CD4-positive, alpha-beta T cell treated with Interleukin-6 at 100 ng/mL for 8 hours (primary cell): ENCODE measurements at places on chromosomes 6 and 20.

DNA sequence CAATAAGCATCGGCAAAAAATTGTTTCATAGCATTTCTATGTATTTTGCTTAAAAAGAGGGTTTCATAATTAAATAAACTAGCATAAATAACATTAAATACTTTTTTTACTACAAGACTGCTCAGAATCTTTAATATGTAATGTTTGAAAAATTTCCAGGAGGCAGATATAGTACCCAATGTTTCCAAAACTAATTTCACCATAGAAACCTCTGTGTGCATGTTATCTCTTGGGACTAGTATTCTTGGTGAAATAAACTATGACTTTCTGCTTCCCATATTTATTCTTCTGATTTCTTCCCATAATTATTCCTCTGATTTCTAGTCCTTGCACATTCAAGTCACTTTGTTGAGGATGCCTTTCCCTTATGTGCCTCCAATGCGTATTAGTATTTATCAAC lies 94.5 kb downstream of the PTPRK start:
- DNase-seq = no peak

DNA sequence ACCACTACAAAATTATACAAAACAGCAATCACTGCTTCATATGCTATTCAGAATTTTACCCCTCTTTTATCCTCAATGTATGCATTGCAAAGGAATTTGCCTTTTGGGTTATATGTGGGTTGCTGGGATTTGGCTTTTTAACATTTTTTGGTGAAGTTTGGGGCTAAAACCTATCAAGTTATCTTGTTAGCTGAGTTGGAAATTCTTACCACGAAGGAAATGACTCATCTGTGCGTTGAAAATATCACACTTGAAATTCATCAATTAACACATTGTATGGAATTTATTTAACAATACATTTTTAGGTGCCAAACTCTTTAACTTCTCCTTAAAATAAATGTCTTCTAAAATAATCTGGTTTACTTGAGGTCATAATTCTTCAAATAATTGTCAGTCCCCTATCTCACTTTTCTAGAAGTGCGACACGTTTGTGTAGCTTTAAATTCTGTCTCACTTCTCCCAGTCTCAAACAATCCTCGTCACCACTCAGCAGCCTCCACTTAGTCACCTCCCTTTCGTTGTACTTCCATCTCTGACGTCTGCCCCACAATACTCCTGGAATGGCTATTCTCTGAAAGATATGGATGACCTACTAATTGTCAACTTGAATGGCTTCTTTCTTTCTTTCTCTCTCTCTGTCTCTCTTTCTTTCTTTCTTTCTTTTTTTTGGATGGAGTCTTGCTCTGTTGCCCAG lies 88.5 kb downstream of the PHACTR1 start:
- no peak for DNase-seq

DNA sequence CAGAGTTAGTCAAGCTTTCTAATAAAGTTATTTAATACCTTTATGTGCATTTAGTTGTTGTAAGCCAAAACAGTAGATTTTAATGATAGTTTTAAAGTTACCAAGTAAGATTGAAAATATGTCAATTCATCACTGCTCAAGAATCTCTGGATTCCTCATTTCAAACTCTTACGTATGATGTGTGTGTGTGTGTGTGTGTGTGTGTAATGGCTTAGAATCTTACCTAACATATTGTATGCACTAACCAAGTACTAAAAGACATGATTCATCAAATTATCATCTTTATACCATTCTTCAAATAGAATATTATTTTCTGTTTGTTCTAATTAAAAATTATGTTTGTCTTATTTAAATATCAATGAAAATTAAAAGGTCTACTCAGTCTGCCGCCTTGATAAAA lies 41.5 kb upstream of the ZNF337 start:
- no peak for DNase-seq

GRCh38 chr6:89122625-89123024 lies 4.8 kb upstream of the SRSF12 start:
- DNase-seq = peak; percentile 11

- no peak for DNase-seq
These were observed 130.1 kb upstream of the DOK5 start for GRCh38 chr20:54345301-54345724.

DNA sequence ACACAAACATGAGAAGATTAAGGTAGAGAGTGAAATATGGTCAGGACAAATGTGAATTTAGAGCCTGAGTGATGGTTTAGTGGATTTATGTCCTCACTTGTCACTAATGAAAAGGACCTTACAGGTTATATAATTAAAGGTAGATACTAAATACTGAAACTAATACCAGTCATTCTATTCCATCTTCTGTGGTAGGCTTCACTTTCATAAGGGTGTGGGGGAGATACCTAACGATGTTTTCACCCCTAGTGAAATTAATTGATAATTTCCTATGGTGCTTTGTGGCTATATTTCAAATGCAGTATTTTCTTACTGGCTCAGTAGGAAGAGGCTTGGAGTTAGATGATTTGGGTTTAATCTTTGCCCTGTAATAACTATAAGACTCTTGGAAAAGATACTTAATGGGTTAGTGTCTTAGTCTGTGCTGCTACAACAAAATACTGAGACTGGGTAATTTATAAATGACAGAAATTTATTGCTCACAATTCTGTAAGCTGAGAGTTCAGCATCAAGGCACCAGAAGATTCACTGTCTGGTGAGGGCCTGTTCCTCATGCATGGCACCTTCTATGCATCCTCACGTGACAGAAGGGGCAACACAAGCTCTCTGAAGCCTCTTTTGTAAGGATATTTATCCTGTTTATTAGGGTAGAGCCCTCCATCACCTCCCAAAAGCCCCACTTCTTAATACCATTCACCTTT lies 21.3 kb downstream of the RNF217 start:
- no peak for DNase-seq

GRCh38 chr20:38969708-38970107 lies 7.6 kb downstream of the DHX35 start:
- DNase-seq = no peak

- no peak for DNase-seq
These were observed 22.2 kb upstream of the MYL9 start for GRCh38 chr20:36519012-36519719.

- no peak for DNase-seq
These were observed 32.4 kb upstream of the PBOV1 start for GRCh38 chr6:138250513-138251247.

- DNase-seq = no peak
These were observed 201.4 kb downstream of the IBTK start for GRCh38 chr6:82045965-82046756.

DNA sequence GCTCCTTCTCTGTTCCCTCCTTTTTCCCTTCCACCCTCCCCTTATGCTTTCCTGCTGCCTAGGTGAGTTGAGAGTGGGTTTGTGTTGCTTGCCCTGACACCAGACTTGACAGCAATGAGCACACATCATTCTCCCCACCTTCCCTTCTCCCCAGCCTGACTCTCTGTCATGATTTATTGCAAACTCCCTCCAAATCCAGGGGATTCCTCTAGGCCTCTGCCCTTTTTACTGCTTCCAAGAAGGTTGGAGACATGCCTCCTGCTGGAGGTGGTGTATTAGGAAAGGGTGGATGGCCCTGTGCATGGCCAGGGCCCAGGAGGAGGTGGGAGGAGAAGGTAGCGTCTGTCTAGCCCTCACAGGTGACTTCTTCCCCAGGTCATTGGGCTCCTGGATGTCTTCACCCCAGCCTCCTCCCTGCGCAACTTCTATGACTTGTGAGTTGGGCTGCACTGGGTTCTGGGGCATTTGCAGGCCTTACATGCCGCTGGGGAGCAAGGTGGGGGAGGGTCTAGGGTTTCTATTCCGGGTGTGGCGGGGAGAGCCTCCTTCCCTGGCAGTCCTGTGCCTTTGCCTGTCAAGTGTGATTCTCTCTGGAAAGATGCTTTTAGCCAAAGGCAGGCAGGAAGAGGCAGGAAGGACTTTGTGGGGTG lies 2.1 kb downstream of the MAPK13 start:
- no peak for DNase-seq

GRCh38 chr6:90835596-90836212 lies 248.8 kb upstream of the MAP3K7 start:
- no peak for DNase-seq

DNA sequence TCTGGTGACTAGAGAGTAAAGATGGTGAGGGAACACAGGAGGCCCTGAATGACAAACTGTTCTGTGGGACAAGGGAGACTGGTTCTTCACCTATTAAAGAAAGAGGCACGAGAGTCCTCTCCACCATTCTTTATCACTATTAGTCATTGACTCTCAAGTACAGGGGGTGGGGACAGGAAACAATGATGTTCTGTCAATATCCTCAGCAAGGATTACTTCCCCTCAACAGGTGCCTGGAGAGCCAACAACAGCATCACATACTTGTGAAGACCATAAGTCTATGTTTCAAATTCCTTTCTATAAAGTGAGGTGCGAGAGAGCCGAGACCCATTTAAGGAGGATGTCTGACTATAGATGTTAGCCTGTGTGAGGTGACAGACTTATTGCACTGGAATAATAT lies 72.4 kb upstream of the TBC1D7 start:
- DNase-seq = no peak

- DNase-seq = no peak
These were observed 159.4 kb upstream of the GGTLC1 start for GRCh38 chr20:24147961-24148360.

- no peak for DNase-seq
These were observed 7.2 kb downstream of the FOXC1 start for GRCh38 chr6:1616701-1617463.

- DNase-seq = no peak
These were observed 20.5 kb downstream of the BPIFB4 start for GRCh38 chr20:33099843-33100538.

- DNase-seq = no peak
These were observed 302.7 kb upstream of the TFAP2D start for GRCh38 chr6:50410579-50410978.

- no peak for DNase-seq
These were observed 25.4 kb upstream of the SYNJ2 start for GRCh38 chr6:157956171-157956730.

GRCh38 chr6:17601386-17601703 lies 1.2 kb downstream of the FAM8A1 start:
- DNase-seq = no peak

- DNase-seq = no peak
These were observed 66.3 kb upstream of the DST start for GRCh38 chr6:56708810-56709597.

DNA sequence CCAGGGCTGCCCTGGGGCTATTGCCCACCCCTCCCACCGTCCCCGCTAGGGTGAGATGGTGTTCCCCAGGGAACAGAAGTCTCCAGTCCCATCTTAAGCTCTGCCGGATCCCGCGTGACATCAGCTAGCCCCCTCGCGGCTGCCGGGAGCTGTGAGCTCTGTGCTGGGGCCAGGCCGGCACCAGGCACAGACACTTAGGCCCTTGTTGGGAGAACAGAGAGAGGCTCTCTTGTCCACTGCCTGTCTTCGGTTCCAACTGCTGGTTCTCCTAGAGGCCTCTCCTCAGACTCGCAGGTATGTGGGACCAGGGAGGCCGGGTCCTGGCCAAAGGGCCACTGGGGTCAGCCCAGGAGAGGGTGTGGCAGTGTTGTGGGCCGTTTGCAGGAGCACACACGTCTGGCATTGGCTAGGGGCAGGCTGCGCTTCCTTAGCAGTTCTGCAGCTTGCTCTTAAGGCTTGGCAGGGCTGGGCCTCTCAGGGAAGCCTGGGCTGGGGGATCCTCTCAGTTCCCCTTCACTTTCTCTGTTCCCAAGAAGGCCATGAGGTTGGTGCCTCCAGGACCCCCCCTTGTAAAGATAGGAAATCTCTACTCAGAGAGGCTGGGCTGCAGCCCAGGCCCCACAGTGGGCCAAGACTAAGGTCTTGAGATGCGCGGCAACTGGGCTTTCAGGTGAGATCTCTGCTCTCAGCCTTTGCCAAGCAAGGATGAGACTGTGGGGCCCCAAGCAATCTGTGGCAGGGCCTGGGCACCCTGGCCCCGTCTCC lies 6.3 kb downstream of the SGK2 start:
- DNase-seq = no peak

DNA sequence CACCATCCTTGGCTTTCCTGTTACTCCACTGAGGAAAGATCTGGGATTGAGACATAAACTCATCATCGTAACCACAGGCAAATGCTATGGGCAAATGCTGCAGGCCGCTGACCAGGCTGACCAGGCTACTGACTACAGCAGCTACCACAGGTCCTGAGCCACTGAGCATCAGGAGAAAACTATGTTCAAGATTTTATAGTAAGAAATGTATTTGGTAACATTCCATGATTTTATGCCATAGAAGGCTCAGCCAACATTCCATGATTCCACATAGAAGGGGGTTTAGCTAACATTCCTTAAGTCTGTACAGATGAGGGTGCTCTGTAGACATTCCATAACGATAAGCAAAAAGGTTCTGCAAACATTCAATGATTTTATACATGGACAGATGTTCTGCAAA lies 16.1 kb upstream of the B4GALT5 start:
- no peak for DNase-seq

GRCh38 chr6:152160346-152160745 lies 352.9 kb downstream of the ESR1 start:
- DNase-seq = no peak

DNA sequence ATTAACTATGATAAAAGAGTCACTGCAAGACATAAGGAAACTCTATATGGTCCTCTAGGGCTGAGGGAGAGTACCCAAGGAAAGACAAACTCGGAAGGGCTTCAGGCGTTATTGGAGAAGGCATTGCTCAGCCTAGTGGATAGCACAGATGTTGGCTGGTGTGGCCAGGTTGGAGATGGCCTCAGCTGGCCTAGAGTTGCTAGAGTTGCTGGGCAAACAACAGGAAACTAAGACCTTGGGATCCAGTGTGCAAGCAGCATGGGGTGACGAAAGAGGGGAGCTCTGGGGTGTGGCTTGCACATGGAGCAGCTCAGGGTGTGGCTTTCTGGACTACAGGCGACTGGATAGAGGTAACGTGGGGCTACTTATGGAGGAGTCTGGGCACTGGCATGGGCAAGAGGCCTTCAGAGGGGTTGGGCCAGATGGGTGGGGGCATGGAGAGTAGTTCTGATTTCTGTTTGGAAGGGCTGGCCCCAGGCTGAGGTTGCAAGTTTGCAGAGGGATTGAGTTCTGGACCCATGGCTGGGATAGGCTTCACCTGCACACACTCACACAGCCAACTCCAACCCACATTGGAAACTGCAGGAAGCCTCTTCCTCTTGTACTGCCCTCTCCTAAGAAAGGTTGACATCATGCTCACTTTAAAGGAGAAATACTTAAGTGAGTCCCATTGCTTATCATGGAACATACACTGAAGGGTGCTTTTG lies 5.2 kb upstream of the BPIFB6 start:
- DNase-seq = no peak

DNA sequence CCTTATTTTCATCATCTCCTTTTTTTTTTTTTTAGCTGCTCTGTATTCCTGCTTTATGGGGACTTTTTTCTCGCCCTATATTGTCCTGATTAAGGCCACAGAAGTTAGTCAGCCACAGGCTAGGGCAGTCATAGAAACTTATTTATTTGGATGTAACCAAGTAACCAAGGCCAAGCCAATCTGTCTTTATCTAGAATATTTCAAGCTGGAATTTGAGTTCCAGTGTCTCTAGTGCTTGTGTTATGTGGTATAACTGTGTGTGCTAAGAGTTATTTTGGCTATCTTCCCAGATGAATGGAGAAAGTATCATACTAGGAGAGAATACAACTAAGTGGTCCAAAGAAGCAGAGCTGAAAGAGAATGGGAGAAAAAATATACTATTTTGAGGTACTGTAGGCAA lies 751.5 kb downstream of the CBLN4 start:
- no peak for DNase-seq
